ENCODE measurements at places on chromosomes 4 and X.

- no peak for DNase-seq
Measured at GRCh38 chr4:65175585-65175984, 494.7 kb downstream of the EPHA5 start.

GRCh38 chr4:185874516-185875230 lies 62.7 kb upstream of the SORBS2 start:
- DNase-seq: peak; percentile 13

GRCh38 chrX:150092549-150092948 lies 154.3 kb upstream of the EOLA2 start:
- no peak for DNase-seq

- no peak for DNase-seq
Measured at GRCh38 chr4:174252412-174252811, 31.1 kb downstream of the FBXO8 start.

DNA sequence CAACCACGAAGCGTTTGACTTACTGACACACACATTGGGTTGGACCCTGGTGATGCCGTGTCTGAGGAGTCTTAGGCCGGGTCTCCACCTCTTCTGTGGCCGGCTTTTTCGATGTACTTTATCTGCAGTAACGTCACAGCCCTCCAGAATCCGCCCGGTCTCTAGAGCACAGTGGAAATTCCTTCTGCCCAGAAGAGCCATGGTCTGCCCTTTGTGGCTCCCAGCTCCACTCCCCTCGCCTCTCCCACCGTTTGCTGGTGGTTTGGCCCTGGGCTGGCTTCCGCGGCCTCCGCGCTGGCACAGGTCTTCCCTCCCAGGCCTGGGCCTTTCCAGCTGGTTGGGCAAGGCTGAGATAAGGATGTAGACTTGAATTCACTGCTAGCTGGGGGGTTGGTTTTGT lies 4.3 kb downstream of the MAEA start:
- DNase-seq: peak; percentile 44

DNA sequence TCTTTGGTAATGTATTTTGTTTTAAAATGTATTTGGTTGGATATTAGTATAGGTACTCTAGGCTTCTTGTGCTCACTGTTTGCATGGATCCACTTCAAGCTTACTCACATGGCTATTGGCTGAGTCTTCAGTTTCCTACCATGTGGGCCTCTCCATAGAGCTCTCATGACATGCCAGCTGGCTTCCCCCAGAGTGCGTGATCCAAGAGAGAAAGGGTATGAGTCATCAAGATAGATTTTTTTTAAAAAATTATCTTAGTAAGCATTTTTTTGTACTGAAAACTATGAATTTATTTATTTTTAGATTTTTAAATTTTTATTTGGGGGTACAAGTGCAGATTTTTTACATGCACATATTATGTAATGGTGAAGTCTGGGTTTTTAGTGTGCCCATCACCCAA lies 219.1 kb upstream of the AMOT start:
- no peak for DNase-seq

DNA sequence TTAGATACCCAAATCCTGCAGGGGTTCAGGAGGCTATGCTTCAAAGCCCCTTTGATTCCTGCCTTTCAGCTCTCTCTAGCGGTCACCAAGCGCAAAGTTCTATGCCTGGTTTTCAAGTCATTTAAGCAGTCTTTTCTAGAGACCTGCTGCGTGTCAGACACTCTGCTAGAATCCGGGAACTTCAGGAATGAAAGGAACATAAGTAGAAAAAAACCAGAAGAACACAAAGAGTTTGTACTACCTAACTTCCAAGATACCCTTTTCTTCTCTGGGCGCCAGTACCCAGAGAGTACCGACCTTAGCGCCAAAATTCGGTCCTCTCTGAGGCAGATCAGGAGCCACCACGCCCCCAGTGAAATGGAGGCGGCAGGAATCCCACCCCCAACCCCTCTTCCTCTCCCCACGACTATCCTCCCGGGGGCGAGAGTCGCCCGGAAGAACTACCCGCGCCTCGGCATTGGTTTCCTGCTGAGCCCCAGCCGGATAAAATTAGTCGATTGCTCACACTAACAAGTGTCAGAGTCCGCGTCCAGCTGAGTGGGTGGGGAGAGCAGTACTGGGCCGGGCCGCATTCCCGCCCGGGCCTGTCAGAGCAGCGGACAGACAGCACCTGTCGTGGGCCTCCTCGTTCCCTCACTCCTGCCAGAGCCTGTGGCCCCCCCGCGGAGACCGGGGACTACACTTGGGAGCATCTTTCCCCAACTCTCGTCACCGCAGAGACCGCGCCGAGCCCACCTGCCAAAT lies 78.8 kb downstream of the RLIM start:
- DNase-seq: no peak

GRCh38 chr4:172009446-172010230 lies 196.4 kb downstream of the GALNTL6 start:
- DNase-seq: no peak

DNA sequence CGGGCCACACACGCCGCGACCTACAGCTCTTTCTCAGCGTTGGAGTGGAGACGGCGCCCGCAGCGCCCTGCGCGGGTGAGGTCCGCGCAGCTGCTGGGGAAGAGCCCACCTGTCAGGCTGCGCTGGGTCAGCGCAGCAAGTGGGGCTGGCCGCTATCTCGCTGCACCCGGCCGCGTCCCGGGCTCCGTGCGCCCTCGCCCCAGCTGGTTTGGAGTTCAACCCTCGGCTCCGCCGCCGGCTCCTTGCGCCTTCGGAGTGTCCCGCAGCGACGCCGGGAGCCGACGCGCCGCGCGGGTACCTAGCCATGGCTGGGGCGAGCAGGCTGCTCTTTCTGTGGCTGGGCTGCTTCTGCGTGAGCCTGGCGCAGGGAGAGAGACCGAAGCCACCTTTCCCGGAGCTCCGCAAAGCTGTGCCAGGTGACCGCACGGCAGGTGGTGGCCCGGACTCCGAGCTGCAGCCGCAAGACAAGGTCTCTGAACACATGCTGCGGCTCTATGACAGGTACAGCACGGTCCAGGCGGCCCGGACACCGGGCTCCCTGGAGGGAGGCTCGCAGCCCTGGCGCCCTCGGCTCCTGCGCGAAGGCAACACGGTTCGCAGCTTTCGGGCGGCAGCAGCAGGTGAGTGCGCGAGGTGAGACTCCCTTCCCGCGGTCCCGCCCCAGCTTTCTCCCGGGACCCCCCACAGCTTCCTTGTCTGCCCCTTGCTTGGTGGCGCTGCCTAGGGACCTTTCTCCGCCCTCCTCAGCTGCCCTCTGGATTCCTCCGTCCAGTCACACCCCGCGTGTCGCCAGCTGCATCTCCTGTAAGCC lies 678 bp downstream of the BMP3 start:
- no peak for DNase-seq

- DNase-seq: no peak
Measured at GRCh38 chrX:70481471-70482270, 37.0 kb downstream of the DLG3 start.

DNA sequence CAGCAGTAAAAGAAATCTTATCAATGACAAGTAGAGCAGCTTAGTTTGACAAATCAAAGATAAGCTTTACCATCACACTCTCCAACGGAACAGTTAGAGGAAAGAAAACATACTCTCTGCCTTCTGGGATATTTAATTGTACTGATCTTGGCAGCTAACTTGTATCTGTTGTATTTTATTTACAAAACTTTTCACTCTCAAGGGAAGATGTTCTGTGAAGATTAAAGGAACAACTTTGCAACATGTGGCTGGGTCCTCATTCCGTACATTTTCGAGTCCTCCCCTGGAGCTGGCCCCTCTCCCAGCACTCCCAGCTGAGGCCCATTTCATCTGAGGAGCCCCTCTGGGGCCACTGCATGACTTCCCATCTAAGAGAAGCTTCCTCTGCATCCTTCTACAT lies 74.4 kb downstream of the RPS3A start:
- no peak for DNase-seq

DNA sequence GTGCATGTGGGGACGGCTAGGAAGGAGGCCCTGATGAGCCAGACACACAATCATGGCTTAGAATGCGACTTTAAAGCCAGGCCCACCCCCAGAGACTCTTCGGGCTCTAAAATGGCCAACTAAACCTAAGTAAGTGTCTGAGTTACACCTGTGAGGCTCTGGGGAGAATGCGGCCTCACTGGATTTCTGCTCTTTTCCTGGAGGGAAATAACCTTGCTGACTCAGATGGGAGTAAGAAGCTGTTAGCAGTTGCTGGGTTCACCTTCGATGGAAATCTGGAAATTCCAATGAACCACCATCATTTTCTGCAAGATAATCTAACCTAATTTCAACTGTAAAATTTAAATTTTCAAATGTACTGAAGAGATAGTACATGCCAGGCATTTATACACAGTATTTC lies 97.6 kb upstream of the MAML3 start:
- no peak for DNase-seq

DNA sequence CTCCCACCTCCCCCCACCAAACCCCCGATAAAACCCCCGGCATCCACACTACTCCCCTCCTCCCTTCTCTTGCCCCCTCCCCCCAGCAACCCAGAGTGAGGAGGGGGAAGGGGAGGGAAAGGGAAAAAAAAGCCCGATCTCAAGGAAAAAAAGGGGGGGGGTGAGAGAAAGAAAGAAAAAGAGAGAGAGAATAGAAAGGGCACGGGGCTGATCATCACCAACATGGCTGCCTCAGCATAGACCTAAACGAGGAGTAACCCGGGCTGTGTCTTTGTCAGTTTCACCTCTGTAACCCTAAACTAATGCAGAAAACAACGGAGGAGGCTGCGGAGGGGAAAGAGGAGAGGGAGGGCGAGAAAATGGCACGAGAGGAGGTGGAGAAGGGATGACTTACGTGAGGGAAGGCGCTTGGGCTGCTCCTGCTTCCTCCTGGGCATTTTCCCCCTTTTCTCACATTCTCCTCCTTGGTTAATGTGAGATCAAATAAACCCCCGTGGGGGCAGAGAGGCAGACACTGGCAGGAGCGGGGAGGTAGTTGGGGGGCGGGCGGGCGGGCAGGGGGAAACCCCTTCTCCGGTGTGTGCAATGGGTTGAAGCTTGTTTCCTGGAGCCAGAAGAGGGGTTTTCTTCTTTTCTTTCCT lies 532 bp downstream of the ZNF827 start:
- DNase-seq: peak; percentile 3

GRCh38 chr4:61462451-61463326 lies 262.6 kb downstream of the ADGRL3 start:
- DNase-seq: peak; percentile 26

- no peak for DNase-seq
Measured at GRCh38 chrX:20517565-20517964, 250.9 kb upstream of the RPS6KA3 start.

GRCh38 chr4:144699565-144699964 lies 53.6 kb downstream of the HHIP start:
- DNase-seq: no peak

DNA sequence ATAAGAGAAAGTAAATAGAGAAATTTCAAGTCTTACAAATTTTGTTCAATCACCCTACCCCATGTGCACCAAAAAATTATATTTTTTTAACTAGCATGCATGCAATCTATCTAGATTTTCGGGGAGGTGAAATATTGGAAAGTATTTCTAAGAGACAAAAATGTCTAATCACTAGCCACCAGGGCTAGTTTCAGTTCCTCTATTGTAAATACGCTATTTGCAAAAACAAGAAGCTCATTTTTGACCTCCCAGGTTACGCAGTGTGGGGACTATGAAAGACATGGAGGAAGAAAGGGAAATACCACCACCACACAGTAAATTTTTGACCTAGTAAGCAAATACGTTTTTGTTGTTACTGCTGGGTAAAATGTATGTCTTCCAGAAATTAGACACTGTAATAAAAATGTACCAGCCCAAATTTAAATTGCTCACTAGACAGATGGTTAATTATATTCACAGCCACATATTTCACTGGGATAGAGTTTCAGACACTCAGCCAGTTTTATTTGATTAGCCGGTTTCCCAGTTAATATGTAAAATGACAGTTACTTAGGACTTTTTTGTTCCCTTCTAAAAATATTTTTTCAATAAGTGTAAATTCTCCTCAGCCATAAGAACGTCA lies 2.2 kb downstream of the NEXMIF start:
- DNase-seq: no peak

DNA sequence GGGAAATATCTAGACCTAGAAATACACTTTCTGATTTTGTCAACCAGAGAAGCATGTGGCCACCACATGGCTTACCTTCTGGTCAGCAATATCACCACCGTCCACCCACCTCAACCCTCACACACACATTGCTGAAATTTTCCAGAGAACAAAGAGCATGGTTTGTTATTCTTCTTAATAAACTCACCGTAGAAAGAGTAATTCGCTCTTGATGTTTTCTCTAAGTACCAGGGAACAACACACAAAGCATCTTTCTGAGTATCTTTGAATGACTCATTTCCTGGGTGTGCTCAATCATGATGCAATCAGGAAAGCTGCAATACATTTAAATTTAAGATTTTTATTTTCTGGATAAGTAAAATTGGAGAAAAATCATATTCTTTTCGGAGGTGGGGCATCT lies 24.7 kb upstream of the LRAT start:
- no peak for DNase-seq

DNA sequence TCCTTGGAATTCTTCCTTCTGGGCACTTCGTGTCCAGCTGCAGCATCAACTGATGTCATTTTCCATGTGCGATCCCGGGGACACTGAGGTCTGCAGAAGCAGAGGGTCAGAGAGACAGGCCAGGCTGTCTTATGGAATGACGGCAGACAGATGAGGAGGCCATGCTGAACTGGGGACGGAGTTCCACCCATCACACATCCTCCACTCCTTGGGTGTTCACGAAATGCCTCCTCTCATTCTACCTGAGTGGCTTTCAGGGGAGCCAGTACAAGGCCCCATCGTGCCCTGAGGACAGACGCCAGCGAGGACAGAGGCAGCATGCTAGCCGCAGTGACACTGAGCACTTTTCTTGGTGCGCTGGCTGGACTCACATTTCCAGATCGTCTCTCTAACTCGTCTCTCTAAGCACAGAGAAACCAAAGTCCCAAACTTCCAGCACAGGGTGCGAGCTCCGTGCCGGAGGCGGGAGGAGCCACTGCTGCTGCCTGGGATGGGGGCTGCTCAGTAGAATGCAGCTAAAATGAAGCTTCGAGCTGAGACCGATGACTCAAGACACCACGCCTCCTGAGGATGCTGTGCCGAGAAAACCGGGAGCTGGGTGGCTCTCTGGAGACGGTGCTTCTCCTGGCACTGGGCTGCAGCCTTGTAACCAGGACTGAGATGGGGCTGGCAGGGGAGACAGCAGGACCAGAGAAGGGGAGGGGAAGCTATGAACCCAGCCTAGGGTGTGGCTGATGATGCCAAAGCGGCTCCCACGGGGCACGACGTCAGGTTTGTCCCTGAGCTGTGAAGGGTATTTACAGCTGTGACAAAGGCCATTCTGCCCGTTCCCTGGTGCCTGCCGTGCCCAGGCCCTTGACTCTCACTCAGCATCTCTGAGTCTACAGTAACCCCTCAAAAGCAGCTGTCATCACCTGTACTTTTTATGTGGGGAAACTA lies 8.2 kb downstream of the ABLIM2 start:
- no peak for DNase-seq

- DNase-seq: no peak
Measured at GRCh38 chr4:62130230-62130629, 930.1 kb downstream of the ADGRL3 start.
